ENCODE measurements at places on chromosomes 5 and 9. TPM values are rescaled to one million over a fixed set of nuclear protein-coding genes. Genes with fewer than 3 reads are reported as not detected.

The LPAR1 gene
- 16.7 TPM for total RNA-seq

DNA sequence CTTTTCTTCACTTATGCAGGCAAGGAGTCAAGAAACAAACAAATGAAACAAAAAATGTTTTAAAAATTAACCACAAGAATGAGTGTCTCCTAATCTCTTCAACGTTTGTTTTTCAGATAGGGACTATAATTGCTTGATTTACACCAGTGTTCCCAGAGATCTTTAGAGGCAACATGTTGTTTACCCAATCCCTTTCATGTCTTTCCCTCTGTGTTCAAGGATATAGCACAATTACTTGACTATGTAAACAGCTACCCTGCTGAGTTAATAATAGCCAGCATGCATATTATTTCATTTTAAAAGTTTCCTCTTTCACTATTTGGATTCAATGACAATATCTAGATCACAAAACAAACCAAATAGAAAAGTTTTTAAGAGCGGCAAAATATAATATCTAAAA is 25.1 kb upstream of the SHISAL2B start:
- no peak for DNase-seq

The ZFP2 gene
- total RNA-seq, result 2.3 TPM

DNA sequence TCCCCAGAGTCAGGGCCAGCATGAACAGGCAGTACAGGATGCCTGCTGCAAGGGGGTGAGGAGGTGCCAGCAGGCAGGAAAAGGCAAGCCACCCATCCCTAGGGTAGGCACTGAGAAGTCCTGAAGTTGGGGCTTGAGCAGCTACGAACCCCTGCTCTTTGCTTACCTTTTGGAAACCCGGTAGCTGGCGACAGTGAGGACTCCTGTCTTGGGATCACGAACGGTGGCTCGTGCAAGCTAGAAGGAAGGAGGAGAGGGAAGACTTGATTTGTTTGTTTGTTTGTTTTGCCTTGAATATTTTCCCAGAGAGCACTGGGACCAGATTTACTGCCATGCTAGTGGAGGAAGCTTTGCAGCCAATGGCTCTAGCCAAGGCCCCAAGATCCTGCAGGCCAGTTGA is 23.7 kb downstream of the P4HA2 start:
- no peak for DNase-seq

GRCh38 chr5:25975885-25976284 is 1062.5 kb downstream of the CDH9 start:
- no peak for DNase-seq

GRCh38 chr5:136750224-136750862 is 385.0 kb upstream of the TRPC7 start:
- DNase-seq, result no peak

- no peak for DNase-seq
These were observed 372.9 kb downstream of the OSTF1 start for GRCh38 chr9:75461183-75461582.

DNA sequence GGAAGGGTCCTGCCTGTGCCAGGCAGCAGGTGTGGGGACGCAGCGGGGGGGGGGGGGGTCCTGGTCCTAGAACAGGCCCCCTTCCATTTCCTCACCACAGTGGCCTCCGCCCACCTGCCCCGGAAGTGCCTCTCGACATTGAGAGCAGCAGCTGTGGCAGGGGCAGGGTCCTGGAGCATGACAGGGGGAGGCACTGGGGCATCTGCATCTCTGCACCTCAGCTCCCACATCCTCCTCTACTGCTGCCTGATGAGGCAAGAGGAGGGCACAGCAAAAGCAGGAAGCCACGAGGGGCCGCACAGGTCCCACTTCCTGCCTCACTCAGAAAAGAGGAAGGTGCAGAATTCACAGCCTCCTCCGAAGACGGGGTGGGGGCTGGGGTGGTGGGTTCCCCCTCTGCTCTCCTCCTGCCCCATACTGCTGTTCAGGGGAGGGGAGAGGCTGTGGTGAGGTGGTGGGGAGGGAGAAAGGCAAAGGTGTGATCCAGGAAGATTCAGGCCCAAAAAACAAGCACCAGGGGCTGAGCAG is 14.8 kb downstream of the AKNA start:
- DNase-seq, result peak; percentile 71

The LRRTM2 gene
- 0.12 TPM for total RNA-seq

All from mucosa of gallbladder (tissue), 1 donor.